ENCODE measurements at places on chromosomes 7 and 10.

- no peak for DNase-seq
Observed at GRCh38 chr10:47059606-47060311, 148.5 kb downstream of the PTPN20 start.

DNA sequence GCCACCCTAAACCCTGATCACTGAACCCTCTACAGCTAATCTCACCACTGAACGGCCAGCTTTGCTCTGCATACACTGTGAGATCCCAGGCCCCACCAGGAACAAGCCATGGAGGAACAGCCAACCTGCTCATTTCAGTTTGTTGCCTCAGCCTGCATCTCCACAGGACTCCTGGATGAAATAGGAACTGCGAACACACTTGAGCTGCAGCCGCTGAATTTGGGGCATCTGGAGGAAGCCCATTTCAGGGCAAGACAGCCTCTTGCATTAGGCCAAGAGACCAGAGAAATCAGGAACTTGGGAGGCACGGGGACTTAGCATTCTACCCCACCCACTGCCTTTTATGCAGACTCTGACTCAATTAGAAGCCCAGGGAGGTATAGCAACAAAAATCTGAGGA, 14.5 kb upstream of the EGR2 start:
- DNase-seq = no peak

GRCh38 chr7:69567800-69568199, 30.5 kb upstream of the AUTS2 start:
- no peak for DNase-seq

DNA sequence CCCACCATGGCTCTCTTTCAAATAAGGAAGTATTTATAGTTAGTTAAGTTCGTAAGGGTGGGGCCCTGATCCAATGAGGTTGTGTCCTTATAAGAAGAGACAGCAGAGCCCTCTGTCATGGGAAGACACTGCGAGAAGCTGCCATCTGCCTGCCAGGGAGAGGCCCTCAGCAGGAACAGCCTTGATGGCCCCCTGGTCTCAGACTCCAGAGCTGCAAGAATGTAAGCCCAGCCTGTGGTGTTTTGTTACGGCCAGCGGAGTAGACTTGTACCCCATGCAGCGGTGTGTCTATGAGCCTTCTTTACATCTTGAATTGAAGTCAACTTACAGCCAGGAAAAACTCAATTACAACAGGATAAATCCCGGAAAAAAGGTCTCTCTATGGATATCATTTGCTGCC, 14.3 kb upstream of the LARP4B start:
- no peak for DNase-seq

DNA sequence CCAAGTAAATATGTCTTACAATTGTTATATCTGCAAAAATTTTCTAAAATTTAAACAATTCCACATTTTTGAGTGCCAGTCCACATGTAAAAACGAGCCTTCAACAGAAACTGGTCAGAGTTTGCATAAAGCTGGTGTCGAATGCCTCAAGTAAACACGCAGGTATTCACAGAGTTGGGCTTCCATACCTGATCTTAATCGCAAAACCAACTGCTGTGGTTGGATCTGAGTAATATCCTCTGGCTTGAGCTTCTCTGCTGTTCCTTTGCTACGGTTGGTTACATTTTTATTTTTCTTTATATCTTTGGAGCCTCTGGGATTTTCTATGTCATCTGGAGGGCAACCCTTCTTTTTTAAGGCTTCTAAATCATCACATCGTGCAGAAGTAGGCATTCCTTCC, 28.4 kb downstream of the ITGB1 start:
- DNase-seq = no peak

All from stromal cell of bone marrow (primary cell).